ENCODE measurements at places on chromosomes 7 and 10.
A peak's percentile ranks its signal among the peaks of the same experiment; 100 is the strongest.

DNA sequence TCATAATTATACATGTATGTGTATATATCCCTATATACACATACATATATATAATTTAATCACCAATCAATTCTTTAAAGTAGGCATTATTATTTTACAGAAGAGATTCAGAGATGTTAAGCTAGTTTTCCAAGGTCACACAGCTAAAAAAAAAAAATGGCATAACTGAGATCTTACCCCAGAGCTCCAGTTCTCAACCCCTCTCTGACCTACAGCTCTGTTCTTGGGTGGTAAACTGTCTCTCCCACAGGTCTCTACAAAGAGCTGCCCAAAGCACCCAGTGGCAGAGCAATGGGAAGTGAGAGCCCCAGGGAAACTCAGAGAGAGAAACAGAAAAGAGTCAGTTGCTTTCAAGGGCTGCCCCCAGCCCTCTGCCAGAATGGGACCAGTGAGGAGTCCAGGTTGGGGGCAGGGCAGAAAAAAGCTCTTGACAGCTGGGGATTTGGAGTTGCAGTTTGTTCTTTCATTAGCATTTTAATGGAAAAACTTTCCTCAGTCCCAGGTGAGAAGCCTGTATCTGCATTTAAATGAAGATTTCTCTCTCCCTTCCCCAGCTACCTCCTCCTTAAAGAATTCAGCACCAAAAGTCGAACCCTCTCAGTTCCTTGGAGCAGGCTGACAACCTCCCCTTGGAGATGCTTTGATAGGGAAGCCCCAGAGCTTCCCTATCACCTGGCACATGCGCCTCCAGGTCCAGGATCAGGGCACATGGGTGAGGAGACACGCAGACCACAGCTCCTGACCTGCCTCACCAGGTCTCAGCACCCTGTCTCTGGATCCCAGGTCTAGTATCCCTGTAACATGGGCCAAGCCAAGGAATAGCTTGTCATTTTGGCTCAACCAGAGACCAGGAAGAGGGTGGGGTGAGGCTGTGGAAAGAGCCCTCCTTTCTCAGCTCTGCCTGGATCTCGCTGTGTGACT, 388.1 kb downstream of the PLXNA4 start:
- DNase-seq = no peak

- DNase-seq = no peak
Observed at GRCh38 chr7:74043523-74043951, 15.6 kb downstream of the ELN start.

- no peak for DNase-seq
Observed at GRCh38 chr7:37923996-37924395, 3.6 kb downstream of the EPDR1 start.

- no peak for DNase-seq
Observed at GRCh38 chr7:134856091-134856490, 76.7 kb downstream of the CALD1 start.

DNA sequence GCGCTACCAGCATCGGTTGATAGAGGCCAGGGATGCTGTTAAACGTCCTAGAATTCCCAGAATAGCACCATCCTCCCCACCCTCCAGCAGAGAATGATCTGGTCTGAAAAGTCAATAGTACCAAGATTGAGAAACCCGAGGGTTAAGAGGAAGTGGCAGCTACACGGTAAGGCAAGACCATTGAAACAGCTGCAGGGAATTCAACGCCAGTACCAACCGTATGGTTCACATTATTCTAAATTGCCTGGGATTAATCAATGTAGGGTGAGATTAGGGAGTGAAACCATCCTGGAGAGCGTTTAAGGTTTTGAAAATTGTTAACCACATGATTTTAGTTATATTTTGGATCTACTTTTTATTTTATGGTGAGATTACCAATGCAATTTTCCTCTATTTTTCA, 352.2 kb downstream of the PRPF18 start:
- no peak for DNase-seq

DNA sequence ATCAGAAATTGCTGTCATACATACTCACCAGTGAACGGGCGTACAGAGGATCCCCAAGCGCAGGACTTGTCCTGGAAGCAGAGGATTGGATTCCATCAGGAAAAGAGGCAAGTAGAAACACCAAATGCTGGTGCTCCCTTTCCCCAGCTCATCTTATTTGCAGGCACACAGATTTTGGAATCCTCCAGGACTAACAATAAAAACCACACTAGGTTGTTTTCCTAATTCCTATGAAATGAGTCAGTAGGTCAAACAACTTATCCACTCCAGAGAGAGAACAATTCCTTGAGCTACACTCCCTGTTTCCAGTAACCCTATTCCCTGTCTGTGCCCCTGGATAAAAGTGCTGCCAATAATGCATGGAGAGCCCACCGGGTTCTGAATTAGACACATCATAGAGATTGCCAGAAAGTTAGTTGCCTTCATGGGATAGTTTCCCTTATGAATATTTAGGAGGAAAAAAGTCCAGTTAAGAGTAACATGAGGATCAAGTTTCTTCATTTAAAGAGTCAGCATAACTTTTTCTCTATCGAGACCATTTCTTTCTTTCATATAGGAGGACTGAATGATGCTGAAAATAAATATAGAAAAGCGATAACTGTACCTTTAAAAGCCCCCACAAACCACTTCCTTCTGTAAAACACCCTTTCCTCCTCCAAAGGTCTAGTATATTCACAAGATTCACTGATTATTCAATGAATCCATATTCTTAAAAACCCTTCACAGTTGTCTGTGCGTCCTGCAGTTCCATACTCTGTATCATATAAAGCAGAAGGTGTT, 178.3 kb upstream of the KLF14 start:
- no peak for DNase-seq

DNA sequence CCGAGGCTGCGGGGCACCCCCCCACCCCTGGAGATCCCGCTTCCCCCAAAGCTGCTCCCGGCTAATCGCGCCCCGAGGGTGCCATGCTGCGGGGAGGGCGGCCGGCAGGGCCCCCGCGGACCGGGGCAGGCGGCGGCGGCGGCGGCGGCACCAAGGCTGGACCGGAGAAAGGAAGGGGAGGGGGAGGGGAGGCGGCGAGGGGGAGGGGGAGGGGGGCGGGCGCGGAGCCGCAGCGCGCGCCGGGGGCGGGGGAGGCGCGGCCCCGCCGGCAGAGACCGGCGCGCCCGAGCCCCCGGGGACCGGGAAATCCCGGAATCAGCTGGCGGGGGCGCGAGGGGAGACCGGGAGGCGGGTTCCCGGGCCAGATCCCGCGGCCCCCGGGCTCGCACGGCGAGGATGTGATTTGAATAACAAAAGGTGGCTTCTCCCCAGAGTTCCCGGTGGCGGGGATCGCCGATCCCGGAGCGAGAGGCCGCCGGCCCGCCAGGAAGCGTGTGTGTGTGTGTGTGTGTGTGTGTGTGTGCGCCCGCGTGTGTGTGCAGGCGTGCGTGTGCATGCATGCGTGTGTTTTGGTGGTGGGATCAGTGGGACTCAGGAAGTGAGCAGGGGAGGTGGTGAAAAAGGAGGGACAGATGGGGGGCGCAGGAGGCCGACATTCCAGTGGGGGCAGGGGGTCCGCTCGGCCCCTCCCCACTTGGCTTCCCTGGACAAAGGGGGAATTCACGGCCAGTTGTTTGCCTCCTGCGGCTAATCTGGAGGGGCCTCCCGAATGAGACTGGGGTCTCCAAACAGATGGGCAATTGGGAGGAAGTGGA, 99.5 kb downstream of the HIP1 start:
- DNase-seq = peak; percentile 54

DNA sequence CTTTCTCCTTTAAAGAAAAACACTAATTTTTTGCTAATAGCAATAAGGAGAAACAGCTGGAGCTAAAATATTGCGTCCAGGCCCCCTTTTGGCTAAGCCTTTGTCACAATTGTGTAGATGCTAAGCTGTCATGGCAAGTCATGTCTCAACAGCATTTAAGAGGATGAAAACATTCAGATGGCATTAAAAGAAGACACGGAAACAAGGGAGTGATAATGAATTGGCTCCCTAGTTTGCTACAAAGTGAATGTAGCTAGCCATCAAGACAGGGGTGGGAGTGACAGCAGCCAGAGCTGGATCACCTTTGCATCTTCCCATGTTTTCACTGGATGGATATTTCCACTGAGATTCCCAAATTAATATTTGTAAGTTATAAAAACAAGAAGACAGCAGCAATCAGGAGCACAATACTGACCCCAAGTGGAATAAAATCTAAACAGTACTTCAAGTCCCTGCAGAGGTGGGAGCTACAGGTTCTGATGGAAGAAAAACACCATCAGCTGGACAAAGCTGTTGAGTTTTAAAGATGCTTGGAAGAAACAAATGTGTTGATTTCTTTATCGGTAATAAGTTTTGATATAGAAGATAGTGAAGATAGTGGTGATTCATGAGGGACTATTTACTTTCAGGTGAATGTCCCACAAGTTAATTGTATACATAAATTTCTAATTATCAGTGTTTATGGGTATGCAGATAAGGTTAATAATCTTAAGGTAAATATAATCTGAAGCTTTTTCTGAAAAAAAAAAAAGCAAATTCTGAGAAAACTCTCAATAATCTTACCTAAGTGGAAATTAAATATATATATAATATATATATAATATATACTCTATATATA, 129.4 kb downstream of the SLC16A9 start:
- DNase-seq = no peak

DNA sequence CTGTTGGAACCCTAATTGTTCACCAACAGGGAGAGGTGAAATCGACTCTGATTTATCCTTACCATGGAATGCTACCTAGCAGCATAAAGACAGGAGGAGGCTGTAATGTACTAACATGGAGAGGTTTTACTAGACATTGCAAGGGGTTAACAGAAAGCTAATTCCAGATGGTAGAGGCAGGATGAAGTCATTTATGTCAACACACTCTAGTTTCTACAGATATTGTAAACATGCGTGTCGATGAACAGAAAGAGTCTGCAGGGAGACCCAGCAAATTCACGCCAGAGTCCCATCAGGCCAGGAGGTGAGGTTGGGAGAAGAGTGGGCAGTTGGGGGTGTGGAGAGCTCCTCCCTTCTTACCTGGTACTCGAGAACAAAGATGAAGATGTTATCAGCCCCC, 7.0 kb downstream of the NPC1L1 start:
- DNase-seq = no peak

DNA sequence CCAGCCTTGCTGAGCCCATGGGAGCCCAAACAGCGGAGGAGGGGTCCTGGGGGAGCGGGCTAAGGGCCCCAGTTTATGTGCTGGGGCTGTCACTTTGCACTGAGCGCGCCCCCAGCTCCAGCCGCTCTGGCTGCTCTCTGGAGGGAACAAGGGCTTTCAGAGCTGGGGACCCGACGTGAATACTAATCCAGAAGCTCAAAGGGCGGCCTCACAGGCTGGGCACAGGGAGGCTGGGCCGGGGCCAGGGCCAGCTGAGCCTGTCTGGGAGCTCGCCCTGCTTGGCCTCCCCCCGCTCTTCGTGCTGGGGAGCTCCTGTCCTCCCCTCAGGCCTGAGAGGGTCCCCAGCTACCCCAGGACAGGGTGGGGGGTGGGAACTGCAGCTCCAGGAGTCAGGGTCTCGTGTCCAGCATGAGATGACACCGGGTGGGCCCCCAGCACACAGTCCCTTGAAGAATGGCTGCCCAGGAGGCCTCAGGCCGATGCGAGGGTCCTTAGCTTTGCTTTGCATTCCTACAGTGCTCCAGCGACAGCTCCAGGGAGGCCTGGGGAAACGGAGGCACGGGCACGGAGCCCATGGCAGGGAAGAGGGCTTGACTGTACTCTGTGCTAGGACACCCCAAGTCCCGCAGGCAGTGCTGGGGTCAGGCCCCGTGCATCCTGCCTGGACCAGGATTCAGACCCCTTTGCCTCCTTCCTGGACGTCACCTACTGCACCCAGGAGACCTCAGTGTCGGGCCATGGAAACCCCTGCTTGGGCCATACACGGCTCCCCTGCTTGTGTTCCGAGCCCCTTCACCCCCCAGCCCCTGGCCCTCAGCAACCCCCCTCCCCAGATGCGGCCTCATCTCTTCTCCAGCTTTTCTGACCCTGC, 5.8 kb upstream of the AMZ1 start:
- DNase-seq = peak; percentile 78

GRCh38 chr10:98309366-98310355, 41.7 kb upstream of the LOXL4 start:
- peak; percentile 21 for DNase-seq

- no peak for DNase-seq
Observed at GRCh38 chr10:61994405-61995219, 93.1 kb downstream of the ARID5B start.

DNA sequence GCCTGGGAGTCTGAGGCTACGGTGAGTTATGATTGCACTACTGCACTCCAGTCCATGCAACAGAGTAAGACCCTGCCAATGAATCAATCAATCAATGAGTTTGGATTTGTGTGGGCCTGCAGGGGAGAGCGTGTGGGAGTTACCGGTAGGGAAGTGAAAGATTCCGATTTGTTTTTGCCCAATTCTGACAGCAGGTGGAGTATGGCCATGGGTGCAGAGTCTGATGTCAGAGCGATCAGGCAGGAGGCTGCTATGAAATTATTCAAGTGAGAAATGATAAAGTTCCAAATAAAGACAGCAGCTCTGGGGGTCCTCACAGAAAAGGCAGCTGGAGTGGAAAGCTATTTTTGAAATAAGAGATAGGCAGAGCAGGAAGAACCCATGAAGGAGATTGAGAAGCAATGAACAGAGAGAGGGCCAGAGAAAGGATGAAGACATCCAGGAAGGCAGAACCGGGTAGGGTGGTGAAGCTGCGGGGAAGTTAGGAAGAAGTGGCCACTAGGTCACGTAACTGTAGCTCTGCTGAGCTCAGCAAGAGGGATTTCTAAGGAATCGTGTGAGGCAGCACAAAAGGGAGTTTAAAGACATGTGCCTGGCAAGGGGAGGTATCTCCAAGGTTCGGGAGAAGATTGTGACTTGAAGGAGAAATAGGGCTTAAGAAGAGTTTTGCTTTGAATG, 93.7 kb upstream of the NMT2 start:
- DNase-seq = no peak

DNA sequence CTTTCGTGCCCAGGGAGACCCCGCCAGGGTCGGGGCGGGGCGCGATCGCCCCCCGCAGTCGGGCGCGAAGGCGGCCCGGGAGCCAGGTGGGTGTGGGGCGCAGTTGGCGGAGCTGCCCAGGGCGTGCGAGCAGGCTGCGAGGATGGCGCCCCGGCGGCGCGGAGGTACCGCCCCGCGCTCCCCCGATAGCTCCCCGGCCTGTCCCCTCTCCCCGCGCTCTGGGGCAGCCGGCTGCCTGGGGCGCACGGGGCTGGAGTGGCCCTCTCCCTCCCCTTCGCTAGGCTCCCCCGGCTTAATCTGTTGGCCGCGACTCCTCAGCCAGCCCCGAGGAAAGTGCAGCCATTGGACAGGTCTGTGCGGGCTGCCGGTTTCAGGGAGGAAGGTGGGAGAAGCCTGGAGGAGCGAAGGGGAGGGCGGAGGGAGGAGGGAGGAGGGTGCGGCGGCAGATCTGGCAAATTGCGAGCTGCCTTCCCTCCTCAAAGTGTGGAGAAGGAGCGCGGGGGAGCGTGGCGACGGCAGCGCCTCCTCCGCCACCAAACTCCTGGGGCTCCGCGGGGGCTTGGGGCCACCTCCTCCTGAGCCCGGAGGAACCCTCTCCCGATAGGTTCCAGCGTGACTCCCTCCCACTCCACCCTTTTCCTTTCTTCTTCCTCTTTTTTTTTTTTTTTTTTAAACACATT, 361 bp upstream of the PLXDC2 start:
- peak; percentile 47 for DNase-seq

GRCh38 chr10:22339761-22340328, 5.5 kb upstream of the SPAG6 start:
- no peak for DNase-seq

GRCh38 chr10:74799721-74800221, 26.6 kb upstream of the KAT6B start:
- no peak for DNase-seq

- DNase-seq = no peak
Observed at GRCh38 chr10:102645388-102645740, 1.1 kb downstream of the TRIM8 start.

- DNase-seq = no peak
Observed at GRCh38 chr7:159078911-159079270, 65.8 kb downstream of the VIPR2 start.

GRCh38 chr7:120164-120991, 72.0 kb upstream of the FAM20C start:
- no peak for DNase-seq
